ENCODE measurements at places on chromosomes 7 and 10.

DNA sequence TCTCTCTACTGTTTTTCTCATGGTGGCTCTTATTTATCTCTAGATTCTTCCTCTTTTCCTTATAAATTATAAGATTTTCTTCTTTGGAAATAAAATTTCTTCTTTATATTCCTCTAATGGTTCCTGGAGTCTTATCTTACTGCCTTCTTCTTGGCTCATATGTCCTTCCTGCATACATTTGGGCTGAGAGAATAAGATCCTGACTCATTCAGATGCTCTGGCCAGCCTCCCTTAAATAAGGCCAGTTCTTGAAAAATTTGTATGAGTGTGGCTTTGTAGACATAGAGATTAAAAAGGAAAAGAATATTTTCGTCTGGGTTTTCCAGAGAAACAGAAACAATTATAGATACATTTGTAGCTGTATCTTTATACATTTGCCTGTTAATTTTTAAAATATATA, 411.3 kb downstream of the KIF20B start:
- no peak for DNase-seq

GRCh38 chr7:36006636-36007229, 146.3 kb upstream of the EEPD1 start:
- DNase-seq = no peak

DNA sequence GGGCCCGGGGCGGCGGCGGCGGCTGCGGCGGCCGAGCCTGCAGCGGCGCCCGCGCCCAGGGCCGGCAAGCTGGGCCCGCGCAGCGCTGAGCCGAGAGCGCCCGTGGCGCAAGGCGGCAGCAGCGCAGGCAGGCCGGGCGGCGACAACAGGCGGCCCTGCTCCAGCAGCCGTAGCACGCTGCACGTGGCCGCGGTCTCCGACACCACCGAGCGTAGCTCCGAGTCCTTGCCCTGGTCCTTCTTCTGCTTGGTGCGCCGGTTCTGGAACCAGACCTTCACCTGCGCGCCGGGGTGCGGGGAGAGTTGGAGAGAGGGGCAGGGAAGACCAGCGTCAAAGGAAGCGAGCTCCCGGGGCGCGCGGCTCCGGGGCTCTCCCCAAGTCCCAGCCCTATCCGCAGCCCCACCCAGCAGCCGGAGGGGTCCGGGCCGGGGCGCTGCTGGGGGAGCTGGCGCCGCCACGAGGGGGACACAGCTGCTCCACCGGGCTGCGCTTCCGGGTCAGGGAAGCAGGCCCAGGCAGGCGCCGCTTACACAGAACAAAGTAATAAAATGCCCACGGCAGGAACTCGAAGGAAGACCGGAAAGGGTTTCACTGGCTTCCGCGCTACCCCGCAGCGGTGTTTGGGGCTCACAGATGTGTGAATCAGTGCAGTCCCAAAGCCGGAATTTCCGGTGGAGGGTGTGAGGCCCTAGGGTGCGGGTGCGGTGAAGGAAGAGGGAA, 3.6 kb downstream of the VAX1 start:
- DNase-seq = no peak

DNA sequence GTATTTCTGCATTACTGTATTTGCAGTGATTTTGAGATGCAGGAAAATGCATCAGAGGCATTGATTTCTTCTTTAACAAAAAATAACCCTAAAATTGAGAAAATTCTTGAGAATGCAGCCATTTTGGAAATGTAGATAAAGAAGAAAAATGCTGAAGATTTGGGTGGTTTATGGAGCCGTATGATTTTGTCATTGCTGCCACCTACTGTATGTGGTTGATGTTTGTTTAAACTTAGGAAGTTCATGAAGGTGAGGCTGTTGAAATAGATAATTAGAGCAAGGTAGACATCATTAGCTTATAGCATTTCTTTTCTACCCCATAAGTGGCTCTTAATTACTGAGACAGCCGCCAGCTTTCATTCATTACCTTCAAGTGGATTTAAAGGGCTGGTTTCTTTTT, 92.1 kb upstream of the SAMD8 start:
- DNase-seq = no peak

GRCh38 chr10:19930936-19931893, 115.0 kb downstream of the PLXDC2 start:
- DNase-seq = no peak
